ENCODE measurements at places on chromosomes 2 and 18.

DNA sequence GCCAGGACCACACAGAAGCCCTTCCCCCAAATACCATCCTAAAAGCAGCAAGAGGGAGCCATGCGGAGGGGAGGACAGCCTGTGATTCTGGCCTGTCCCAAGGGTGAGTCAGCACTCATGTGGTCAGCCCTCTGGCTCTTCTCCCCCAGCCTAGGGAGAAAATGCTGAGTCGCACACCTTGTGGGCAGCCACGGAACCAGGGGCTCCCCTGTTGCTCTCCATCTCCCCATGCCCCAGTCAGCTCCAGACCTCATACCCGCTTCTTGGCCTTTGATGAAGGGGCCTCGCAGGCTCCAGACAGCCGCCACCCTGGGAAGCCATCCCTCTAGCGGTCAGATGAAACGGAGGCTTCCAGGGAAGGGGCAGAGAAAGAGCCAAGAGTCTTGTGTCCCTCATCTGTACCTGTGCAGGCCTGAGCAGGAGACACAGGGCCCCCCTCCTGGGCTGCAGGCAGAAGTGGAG lies 181.3 kb upstream of the SIX2 start:
- DNase-seq: no peak

- DNase-seq: no peak
These were observed 25.1 kb downstream of the POU3F3 start for GRCh38 chr2:104878863-104879512.

DNA sequence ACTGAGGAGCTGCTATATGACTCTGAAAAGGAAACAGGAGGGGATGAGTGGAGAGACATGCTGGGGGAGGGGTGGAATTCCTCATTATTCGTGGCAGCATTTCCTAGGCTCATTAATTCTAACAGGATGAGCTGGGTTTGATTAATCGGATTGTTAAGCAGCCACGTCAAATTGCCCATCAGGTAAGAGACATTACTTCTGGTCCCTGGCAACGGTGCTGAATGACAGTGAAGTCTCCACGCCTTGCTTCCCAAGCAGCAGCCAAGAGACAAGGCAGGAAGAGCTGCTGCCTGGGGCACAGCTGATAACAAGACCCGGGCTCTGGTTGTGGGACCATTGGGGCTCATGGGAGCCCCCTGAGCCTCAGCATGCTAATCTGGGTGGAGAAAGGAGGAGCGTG lies 86.6 kb downstream of the MARCHF4 start:
- DNase-seq: no peak

DNA sequence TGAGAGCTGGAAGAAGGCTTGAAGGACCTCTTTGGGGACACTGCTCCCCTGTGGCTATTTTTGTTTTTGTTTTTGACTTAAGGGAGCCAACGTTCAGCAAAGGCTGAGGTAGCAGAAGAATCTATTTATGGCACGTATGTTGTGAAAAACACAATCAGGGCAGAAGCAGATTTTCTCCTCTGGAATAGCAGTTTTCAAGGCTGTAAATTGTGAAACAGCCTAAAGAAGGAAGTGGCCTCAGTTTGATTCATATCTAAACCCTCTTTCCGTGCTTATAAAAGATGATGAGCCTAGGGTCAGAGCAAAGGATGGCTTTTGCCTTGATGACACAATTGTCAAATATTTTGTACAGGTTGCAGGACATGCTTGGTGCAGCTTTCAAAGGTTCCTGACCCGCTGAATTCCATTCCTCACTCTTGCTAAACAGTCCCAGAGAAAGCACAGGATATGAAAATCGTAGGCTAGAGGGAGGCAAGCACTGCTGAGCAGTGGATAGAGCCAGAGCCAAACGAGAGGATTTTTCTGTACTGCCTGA lies 106.2 kb upstream of the DLX2 start:
- DNase-seq: no peak

DNA sequence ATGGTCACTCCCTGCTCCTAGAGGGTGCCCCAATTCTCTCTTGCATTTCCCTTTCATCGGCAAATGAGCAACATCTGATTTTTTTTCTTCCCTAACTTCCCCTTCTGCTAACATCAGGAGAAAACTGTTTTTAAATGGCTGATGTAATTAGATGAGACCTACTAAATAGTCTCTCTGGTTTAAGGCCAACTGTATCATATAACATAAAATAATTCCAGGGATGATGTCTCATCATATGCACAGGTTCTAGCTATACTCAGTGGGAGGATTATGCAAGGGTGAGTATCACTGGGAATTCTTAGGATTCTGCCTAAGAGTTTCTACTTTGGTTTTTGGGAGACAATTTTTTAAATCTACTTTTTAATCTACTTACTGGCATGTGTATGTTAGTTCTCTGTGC lies 193.4 kb downstream of the PARD3B start:
- no peak for DNase-seq

DNA sequence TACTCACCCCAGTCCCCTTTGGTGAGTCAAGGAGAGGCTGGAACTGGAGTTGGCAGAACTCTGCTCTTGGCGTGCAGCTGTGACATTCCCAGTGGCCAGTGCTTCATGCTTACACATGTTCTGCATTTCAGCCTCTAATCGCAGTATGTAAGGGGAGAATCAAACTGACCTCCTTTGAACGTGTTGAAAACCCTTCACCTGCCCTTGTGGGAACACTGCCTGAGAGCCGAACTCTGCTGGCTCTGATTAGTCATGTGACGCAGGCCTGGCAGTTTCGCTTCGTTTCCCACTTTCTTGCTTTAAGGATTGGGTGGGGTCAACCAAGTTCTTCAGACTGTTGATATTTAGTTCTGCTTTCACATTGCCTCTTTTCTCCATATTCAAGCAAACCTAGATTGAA lies 173.8 kb upstream of the BCL2L11 start:
- DNase-seq: no peak

GRCh38 chr2:237128026-237128703 lies 42.5 kb downstream of the COPS8 start:
- no peak for DNase-seq

GRCh38 chr2:74228772-74229171 lies 30.4 kb downstream of the MTHFD2 start:
- DNase-seq: no peak

DNA sequence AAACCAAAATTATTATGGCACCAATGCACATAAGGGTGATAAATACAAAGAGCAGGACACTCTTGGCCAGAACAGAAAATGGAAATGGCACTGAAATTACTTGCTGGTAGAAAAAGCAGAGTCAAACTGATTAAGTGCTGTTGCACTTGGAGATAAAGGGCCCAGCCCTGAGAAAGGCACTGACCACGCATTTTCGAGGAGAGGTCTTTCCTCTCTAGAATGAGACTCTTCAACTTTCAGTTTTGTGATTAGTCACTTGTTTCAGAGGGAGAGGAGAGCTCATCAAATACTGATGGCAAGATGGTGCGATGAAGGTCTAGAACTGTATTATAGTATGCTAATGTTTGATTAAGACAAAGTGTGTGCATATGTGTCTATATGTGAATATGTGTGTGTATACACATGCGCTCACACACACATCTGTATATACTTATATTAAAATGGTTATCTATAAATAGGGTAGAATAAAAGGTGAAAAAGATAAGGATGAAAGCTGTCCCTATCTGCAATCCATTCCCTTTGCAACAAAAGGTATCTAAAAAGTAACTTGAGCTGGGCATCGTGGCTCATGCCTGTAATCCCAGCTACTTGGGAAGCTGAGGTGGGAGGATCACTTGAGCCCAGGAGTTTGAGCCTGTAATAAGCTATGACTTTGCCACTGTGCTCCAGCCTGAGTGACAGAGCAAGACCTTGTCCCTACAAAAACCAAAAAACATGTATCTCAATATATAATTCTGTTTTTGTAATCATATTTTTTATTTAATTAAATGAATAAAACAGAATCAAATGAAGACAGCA lies 48.8 kb upstream of the ZDBF2 start:
- DNase-seq: no peak

GRCh38 chr2:44040365-44040764 lies 44.6 kb upstream of the LRPPRC start:
- DNase-seq: no peak

DNA sequence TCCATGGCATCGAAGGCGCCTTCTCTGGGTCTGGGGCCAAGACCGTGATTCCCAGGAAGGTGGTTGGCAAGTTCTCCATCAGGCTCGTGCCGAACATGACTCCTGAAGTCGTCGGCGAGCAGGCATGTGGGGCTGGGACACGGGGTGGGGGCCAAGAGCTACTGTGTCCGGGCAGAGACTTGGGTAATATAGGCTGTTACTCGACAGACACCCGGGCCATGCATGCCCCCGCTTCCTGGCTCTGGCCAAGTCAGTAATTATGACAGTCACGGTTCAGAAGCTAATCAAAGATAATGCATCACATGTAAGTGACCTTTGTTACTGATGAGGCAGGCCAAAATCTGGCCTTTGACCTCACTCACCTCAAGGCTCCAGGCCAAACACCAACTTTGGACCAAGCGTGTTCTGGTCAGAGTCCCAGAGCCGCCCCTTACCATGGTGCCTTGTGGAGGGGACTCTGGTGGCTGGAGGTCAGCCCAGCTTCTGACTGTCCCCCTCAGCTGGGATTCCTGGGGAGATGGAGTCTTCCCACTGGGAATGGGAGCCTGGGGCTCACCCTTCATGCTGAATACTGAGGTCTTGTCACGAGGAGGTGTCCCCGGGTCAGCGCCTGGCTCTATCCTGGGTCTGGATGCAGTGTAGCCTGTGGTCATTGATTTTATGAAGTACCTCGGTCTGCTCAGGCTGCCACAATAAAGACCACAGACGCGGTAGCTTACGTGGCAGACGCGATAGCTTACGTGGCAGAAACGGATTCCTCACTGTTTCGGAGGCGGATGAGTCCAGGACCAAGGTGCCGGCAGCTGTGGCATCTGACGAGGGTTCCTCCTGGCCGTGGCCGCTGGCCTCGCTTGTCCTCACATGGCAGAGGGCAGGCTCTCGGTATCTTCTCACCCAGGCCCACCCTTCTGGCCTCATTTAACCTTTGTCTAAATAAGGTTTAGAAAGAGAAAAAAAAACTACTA lies 17.7 kb upstream of the CNDP1 start:
- no peak for DNase-seq

GRCh38 chr2:30300456-30301221 lies 69.3 kb downstream of the LBH start:
- no peak for DNase-seq

GRCh38 chr2:216665242-216665641 lies 30.1 kb downstream of the IGFBP5 start:
- DNase-seq: no peak

GRCh38 chr2:85132834-85133637 lies at the start of gene TCF7L1:
Gene TCF7L1, plus strand, starts transcription at chr2:85133392. Its CDS starts 293 bp downstream, at chr2:85133685.
- DNase-seq: no peak

DNA sequence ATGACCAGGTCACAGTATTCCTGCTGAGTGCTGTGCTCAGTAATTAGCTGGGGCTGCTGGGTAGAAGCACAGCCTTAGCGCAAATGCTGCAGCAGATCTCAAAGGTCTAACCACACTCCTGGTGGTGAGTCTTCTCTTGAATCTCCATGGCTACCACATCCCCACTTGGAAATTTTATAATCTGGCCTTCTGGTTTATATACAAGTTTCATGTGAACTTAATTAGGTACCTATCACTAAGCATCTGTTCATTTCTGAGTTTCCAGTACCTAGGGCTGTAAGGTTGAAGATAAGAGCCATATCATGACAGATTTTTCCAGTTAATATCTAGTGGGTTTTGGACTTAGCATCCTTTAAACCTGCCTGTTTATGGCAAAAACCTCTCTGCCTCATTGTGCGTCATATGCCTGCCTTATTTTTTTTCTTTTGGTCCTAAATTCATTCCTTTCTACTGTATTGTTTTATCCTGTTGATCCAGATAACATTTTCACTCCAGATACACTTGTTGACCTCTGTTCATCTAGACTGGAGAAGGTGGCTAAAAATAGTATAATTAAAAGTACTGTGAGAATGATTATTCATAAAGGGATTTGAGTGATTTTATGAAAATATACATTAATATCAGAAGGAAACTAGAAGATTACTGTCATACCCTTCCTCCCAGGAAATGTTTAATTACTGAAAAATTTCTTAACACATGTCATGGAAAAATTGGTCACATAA lies 168.4 kb upstream of the THUMPD2 start:
- no peak for DNase-seq

DNA sequence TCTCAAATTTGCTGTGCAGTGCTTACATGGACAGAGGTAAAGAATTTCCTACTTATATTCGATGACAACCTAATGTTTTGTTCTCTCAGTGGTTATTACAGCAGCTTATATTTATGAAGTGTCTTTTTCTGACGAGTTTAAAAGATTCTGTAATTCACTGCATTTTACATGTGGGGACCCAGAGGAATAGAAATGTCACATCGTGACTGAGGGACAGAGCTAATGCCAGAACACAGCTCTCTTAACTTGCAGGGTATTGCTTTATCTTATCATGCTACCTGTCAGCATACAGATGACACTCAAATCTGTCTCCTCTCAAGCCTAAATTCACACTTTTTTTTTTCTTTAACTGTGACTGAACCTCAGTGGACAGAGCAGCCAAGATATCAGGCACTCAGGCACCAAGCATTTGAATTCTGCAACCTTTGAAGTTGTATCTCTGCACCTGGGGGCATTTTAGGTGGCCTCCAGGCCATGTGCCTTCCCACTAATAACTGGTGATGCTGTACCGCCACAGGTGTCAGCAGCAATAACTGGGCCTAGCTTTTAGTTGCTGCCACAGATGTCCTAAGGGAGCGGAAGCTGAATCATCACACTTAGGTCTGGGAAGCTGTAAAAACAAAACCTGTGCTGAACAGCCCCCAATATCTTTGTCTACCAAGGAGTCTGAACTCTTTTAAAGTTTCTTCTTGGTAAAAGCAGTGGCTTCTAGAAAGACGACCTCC lies 315.8 kb upstream of the NRP2 start:
- DNase-seq: no peak

- DNase-seq: no peak
These were observed 170.4 kb upstream of the TANK start for GRCh38 chr2:160989778-160990177.

GRCh38 chr2:72689579-72690195 lies 136.1 kb downstream of the EXOC6B start:
- no peak for DNase-seq

DNA sequence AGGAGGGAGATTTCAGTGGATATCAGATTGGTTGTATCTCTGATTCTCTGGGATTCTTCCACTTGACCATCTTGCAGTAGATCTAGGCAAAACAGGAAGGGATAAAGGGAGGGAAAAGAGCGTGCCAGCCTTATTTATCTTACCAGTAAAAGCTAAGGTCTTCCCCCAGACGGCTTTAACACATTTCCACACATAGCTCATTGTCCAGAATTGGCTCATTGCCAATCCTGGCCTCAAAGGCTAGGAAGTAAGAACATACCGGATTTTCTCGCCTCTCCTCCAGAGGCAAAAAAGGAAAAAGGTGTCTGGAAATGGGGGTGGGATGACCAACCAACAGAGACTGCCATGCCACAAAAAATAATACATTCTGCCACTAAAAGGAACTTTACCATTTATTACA lies 411.6 kb upstream of the NRP2 start:
- no peak for DNase-seq

GRCh38 chr2:105379741-105380186 lies 19.1 kb downstream of the FHL2 start:
- no peak for DNase-seq

- DNase-seq: no peak
These were observed 2.9 kb downstream of the STON1 start for GRCh38 chr2:48532824-48533223.

All from stimulated activated CD4-positive, alpha-beta T cell treated with anti-CD3 and anti-CD28 coated beads, TNF-alpha, amount 100 ng/mL, for 1 hour (primary cell).